ENCODE measurements at places on chromosomes 4 and X.
A peak's percentile ranks its signal among the peaks of the same experiment; 100 is the strongest.

DNA sequence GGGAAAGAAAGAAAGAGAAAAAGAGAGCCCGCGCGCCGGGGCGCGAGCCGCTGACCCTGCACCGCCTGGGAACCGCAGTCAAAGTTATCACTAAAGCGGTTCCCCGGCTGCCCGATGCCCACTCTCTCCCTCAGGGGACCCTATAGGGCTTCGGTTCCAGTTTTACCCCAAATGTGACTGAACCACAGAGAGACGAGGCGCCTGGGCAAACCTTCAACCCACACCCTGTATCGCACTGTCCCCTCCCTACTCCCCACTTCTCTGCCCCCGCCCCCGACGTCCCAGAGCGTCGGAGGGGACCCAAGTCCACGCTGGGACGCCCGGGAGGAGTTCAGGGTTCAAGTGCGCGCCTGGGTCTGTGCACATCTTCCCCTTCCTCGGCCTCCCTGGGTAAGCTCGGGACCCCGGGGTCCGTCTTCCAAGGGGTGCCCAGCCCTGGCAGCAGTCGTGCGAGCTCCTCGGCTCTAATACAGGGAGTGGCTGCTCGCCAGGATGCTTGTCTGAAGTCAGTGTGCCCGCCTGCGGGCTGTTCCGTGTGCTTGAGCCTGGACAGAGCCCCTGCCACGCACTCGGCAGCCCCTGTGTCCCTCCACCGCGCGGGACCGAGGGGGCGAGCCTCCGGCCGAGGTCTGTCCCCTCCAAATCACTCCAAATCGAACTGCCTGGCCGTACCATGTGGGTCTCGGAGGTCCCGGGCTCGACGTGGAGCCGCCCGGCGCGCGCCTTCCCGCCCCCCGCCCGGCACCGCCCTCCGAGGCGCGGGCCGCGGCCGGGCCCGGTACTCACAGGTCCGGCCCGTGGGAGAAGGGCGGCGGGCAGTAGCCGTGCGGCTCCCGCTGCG is 960 bp downstream of the TRPC3 start:
- no peak for DNase-seq

- no peak for DNase-seq
These were observed 163.8 kb downstream of the ATRX start for GRCh38 chrX:77622233-77622632.

GRCh38 chr4:12852338-12853307 is 631.5 kb downstream of the RAB28 start:
- peak; percentile 13 for DNase-seq

DNA sequence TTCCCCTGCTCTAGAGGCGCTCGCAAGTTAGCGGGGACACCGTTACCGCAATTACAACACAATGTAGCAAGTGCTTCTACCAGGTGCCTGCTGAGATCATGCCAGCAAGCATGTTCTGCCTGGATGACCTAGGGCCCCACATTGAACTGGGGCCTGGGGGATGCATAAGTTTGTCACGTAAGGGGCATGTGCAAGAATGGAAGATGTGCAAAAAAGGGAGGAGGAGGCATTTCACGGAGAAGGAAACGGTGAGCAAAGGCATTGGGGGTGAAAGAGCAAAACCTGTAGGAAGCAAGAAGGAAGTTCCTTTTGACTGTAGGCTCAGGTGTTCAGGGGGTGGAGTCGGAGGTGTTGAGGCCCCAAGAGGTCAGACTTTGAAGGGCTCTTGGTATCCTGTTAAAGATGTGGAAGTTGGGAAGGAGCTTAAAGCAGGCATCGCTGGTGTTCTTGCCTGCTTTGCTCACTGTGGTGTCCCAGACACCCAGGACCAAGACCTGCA is 602 bp upstream of the SCARB2 start:
- no peak for DNase-seq

GRCh38 chrX:78708262-78708661 is 39.3 kb upstream of the LPAR4 start:
- DNase-seq, result no peak

DNA sequence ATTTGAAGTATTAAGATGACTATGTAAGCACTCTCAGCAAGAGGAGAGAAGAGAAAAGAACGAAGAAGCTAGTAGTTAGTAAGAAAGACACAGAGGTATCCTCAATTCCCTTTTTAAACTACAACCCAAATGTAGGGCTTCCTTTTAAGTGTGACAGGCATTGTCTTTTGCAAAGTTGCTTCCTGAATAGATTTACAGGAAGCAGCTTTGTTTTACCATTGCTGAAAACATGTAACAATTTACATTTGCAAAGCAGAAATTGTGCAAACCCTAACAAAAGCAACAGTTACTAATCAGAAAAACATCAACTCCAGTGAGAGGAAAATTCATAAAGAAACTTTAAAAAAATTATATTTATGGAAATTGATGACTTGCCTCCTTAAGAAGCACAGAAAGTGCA is 96.4 kb downstream of the FAM13A start:
- no peak for DNase-seq

GRCh38 chr4:113576947-113577678 is 184.4 kb downstream of the CAMK2D start:
- DNase-seq, result no peak

DNA sequence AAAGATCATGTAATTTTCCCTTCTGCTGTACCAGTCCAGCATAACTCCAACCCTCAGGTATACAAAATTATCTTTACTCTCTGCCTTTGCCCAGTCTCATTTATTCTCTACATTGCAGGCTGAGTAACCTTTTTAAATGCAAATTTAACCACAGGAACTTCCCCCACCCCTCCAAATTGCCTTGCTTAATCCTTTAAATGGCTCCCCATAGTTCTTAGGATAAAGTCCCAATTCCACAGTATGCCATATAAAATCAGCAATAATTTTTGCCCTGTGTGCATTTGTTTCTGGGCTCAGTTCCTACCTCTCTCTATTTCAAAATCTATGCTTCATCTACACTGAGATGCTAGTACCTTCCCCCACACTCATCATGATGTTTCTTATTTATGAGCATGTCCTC is 879.7 kb downstream of the RPA4 start:
- no peak for DNase-seq

- no peak for DNase-seq
These were observed 60.9 kb downstream of the GK start for GRCh38 chrX:30714138-30714537.

- no peak for DNase-seq
These were observed 49.4 kb downstream of the C4orf46 start for GRCh38 chr4:158622251-158622650.

GRCh38 chr4:26299254-26299882 is 21.4 kb upstream of the RBPJ start:
- no peak for DNase-seq

DNA sequence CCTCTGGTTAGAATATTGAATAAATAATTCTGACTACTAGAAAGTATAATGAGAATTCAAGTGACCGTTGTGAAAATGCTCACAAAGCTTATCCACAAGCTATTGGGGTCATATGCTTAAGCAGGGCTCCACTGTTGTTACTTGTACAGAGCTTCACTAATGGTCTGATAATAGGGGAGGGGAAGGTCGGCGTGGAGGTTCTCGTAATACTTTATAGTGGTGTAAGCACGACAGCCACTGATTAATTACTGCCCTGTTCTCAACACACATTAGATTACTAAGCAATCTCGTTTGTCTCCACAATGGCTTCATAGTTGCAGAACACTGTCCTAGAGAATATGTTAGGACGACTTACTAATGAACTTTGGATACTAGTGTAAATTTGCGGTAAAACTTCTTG is 11.6 kb downstream of the UNC5C start:
- DNase-seq, result no peak

DNA sequence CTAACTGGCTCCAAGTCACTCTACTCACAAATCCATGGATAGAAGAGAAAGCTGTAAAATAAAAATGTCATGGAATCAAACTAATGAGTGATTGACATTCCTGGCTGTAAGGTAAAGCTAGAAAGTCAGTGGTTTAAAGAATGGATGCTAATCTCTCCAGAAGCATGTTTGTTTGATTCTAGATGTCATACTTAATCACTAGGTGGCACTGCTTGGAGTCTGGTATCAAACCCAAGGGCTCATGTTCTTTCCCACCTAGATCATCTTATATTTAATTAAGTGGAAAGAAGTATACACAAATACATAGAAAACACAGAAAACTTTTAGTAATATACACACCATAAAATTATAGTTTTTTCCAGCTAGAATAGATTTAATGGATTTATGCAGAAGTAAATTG is 2666.6 kb downstream of the PCDH7 start:
- no peak for DNase-seq

DNA sequence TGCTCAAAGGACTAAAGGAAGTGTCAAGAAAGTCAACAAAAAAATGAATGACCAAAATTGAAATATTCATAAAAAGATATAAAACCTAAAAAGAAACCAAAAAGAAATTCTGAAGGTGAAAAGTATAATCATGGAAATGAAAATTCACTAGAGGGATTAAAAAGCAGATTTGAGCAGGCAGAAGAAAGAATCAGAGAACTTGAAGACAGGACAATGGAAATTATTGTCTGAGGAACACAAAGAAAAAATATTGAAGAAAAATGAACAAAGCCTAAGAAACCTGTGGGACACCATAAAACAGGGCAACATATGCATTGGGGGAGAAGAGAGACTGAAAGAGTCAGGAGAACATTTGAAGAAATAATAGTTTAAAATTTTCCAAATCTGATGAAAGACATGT is 9.9 kb upstream of the SPON2 start:
- DNase-seq, result no peak

- no peak for DNase-seq
These were observed 443.3 kb downstream of the GBA3 start for GRCh38 chr4:23135792-23136645.

- DNase-seq, result no peak
These were observed 10.1 kb downstream of the STIM2 start for GRCh38 chr4:26870576-26871262.

GRCh38 chr4:185283723-185284122 is 74.3 kb downstream of the SNX25 start:
- DNase-seq, result no peak

- no peak for DNase-seq
These were observed 14.1 kb downstream of the SLC10A7 start for GRCh38 chr4:146507632-146508031.

DNA sequence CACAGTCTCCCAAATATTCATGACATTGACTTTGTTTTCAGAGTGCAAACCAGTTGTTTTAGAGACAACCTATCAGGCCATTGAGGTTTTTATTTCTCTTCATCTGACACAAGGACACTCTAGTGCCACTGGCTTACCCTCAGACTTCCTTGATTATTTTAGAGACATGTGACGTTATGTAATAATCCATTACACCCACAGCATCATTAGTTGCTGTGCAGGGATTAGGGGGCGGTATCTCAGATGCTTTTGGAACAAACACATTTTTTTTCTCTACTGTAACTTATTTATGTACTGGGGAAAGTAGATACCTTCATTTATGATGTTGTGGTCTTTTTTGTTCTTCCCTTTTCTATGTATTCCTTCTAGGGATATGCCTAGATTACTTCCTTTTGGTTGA is 2293.1 kb downstream of the PCDH7 start:
- no peak for DNase-seq

GRCh38 chrX:12950851-12951594 is 23.9 kb upstream of the TMSB4X start:
- no peak for DNase-seq

- DNase-seq, result no peak
These were observed 62.7 kb downstream of the ENOX2 start for GRCh38 chrX:130840345-130840744.

- no peak for DNase-seq
These were observed 24.6 kb upstream of the PDLIM3 start for GRCh38 chr4:185559915-185560281.

- no peak for DNase-seq
These were observed 442.2 kb upstream of the FRG1 start for GRCh38 chr4:189498457-189498856.

DNA sequence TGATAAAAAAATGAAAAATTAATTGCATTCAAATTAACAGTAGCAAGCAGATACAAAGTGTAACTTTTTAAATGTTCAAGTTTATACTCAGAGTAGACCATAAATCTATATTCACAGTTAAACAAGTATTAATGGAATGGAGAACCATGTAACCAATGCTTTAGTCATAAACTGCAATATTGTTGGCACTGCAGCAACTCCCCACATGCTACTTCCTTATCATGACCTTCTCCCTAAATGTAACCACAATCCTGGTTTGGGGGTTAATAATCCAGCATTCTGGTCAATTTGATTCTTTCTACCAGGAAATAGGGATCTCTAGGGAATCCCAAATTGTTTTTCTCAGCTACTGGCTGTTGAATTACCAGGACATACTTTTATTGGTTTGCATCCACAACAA is 223.9 kb upstream of the DCAF8L1 start:
- DNase-seq, result no peak

DNA sequence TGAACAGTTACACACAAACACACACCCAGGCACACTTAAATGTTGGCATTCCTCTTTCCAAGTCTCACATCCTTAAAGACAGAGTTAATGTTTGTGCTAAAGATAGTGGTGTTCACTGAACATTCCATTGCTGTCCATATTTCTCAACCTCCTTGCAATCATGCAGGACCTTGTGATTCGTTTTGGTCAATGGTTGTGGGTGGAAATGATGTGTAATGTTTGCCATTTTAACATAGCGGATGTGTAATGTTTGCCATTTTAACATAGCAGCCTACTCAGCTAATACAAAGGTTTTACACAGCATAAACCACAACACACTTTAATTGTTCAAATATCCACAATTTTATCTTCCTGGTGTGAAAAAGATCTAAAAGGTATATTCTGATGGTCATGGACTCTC is 93.9 kb downstream of the CEP44 start:
- no peak for DNase-seq

- no peak for DNase-seq
These were observed 125.5 kb upstream of the MBNL3 start for GRCh38 chrX:132614297-132614696.

- no peak for DNase-seq
These were observed 5.3 kb upstream of the TRMT2B start for GRCh38 chrX:101057093-101057714.

- no peak for DNase-seq
These were observed 98.7 kb downstream of the ATP8A1 start for GRCh38 chr4:42558156-42558555.

- DNase-seq, result no peak
These were observed 326.1 kb upstream of the EMCN start for GRCh38 chr4:100843910-100844309.

GRCh38 chr4:142572071-142572470 is 274.0 kb downstream of the INPP4B start:
- no peak for DNase-seq

Measured in AG04450 (cell line).